ENCODE measurements at places on chromosomes 4 and X. TPM values are rescaled to one million over a fixed set of nuclear protein-coding genes. Genes with fewer than 3 reads are reported as not detected.

Gene GYG2
- total RNA-seq, result 3.1 TPM

Gene TLR6
- 2.9 TPM for total RNA-seq

Gene NCAPG
- 83.7 TPM for total RNA-seq

Gene FAM9C
- total RNA-seq, result not detected

Gene DAPP1
- total RNA-seq, result not detected

Gene SLC25A53
- total RNA-seq, result 5.9 TPM

Measured in LHCN-M2 (cell line).